ENCODE measurements at places on chromosomes 13 and 19. TPM values are rescaled to one million over a fixed set of nuclear protein-coding genes. Genes with fewer than 3 reads are reported as not detected.

The IRS2 gene
- total RNA-seq: 0.36 TPM

The FSD1 gene
- total RNA-seq: 17.4 TPM

The ODAD3 gene
- under 0.01 TPM for total RNA-seq

The ZNF432 gene
- total RNA-seq: 12.4 TPM

The IZUMO2 gene
- total RNA-seq: not detected

The FPR1 gene
- not detected for total RNA-seq

- no peak for DNase-seq
Observed at GRCh38 chr19:24078680-24079079, 8.3 kb upstream of the ZNF254 start.

- DNase-seq: no peak
Observed at GRCh38 chr19:54317108-54317964, 4.4 kb upstream of the LILRA5 start.

DNA sequence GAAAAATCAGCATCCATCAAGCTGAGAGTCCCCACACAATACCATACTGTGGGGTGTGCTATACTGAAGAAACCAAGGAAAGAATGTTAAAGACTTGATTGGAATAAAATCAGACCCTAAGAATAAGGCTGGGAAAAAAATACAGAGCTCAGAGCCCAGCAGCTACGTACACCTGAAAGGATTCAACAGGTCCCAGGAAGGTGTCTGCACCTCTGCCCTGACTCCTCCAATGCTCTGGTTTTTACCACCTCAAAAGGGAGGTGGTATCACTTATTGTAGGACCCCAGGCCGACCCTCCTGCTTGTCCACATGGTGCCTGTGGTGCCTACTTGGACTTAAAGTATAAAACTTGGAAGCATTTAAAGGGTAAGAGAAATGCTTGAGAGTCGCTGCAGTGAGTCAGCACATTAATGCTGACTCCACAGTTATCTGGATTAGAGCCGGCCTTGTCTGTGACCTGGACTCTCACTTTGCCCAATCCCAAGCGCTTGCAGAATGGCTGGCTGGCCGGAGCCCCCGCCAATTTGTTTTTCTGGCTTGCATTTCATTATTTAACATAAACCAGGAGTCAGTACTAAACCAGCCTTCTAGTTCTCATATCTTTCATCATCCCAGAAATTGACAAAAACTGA is 110.1 kb downstream of the FGF14 start:
- peak; percentile 27 for DNase-seq

DNA sequence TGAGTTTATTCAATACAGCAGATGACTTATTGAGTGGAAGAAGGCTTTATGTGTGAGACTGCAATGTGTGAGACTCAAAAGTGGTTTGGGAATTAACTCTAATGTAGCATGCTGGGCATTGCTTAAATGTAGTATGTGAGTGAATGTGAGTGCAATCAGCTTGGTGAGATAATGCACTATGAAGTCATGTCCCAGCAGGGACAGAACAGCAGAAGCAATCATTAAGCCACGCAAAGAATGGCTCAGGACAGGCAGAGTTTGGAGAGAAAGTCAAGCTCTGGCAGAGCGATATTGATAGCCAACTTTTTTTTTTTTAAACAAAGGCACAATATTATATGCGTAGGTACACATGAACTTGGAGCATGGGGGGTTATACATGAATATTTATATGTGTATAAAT is 597.7 kb downstream of the GPC6 start:
- no peak for DNase-seq

- DNase-seq: no peak
Observed at GRCh38 chr13:50932091-50932490, 22.5 kb downstream of the RNASEH2B start.

DNA sequence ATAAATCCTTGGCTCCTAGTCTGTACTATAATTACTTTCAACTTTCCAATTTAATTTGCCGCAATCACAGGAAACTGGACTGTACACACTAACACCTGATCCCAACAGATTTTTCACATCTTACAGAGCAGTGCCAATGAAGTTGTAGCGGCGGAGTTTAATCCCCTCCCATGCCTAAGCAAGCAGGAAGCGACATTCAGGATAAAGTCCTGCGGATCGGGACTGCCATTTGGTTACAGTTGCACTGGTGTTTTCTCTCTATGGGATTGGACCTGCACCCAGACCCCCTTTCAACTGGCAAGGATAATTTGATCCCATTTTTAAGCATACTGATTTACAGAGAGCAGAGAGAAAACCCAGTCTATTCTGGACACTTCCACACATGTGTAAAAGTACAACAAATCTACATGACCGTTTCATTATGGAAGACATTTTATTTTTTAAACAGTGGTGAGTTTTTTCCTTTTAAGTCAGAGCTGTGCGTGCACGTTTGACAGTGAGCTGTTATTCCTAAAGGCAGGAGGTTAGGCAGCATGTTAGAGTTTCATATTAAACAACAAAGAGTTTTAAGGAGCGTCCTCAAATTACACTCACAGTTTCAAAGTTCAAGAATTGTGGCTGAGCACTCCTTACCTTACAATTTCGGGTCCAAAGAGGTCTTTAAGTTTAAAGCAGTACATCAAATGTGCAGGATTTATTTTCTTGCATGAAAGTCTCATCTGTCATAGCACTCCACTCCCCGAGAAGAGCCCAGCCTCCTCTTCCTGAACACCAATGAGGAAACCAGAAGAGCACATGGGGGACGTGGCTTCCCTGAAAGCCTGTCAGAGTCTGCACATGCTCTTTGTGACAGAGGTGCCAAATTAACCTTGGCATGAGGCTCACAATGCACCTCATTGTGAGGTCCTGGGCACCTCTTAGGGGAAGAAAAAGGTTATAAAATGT is 141.6 kb upstream of the RFC3 start:
- peak; percentile 21 for DNase-seq

- no peak for DNase-seq
Observed at GRCh38 chr13:84237143-84237542, 354.9 kb upstream of the SLITRK1 start.

DNA sequence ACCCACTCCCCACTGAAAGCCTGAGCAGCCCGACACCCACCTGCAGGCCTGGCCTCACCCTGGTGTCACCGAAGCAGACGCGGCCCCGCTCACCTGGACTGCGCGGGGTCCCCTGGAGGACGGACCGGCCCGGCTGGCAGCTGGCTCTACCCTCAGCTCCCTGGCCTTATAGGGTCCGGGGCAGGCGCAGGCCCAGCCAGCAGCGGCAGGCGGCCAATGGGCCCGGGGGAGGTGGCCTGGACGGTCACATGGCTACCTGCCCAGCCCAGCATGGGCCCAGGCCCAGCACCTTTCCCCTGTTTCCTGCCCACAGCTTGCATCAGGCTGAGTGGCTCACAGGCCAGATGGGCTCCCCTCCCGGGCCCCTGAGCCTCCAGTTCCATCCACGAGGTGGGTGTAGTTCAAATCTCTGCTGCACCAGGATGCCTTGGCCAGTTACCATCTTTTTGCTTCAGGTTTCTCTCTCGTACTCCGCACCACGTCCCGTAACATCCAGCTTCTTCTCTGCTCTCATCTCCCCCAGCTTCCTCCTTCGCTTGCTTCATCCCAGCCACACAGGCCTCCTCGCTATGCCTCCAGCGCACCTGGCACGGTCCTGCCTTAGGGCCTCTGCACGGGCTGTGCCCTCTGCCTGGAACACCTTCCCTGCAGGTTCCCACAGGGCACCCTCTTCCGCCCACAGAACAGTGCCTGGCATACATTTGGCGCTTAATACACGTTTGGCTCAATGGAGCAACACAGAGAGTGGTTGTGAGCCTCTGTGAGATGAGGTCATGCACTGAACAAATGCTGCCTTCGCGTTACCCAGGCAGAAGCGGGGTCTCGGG is at the start of gene PLIN4:
Gene PLIN4 (minus strand): TSS at position 142 of the 827 bp plus-strand sequence. CDS start 214 bp downstream, outside the sequence.
- peak; percentile 38 for DNase-seq

DNA sequence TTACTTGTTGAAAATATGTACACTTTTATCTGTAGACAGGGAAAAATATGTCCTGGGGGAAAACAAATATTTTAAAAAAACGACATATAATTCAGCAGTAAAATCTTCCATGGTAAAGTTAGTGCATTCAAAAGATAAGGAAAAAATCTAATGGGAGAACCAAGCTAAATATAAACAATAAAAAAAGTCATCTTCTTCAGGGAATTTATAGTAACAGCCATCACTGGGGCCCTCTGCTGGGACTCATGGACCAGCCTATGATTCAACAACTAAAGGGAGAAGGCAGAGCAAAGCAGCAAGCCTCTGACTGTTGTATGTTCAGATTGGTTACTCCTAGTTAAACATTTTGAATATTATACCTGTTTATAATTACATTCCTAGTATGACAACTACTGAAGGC is 93.0 kb downstream of the ITGBL1 start:
- peak; percentile 61 for DNase-seq

DNA sequence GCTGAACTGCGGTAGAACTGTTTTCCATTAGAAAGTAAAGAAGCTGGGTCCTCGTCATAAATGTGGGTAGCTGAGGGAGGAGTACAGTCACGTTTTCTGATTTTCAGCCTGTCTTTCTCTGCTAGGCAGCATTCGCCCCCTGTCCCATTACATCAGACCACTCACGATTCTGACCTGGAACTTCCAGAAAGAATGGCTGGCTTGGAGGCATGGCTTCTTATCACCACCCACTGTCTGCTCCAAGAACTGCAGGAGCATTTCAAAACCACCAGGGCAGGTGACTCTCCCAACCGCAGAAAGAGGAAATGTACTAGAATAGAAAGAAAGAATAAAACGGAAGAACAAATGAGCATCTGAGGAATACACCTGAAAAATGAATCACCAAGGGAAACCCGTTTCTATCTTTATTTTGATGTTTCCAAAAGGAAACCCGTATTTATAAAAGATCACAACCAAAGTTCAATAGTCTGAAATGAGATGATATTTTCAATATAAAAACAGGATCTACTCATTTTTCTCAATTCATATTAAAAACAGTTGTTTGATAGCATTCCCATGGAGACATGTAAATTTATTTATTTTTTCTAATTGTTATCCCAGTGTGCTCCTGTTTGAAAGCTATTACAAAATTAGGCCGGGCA is 22.1 kb upstream of the POMP start:
- peak; percentile 89 for DNase-seq

GRCh38 chr13:51326777-51327176 is 12.7 kb upstream of the SERPINE3 start:
- no peak for DNase-seq

DNA sequence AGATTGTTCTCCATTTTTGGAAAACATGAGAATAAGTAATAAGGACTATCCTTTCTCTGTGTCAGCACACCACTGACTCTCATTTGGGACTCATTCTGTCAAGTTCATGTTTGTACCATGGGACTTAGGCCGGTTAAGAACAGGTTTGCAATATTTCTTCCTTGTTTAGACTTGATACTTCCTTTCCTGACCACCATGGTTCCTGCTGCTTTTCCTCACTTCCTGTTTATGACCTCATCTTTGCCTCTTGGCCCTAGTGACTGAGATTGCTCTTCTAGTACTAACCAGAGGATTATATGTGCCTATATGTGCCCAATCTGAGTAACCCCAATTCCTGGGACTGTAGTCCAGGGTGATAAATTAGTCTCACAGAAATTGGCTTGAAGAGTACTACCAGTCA is 32.5 kb upstream of the NDFIP2 start:
- DNase-seq: peak; percentile 20

GRCh38 chr19:7018828-7019227 is 2.4 kb downstream of the MBD3L2B start:
- DNase-seq: no peak

GRCh38 chr13:30696278-30697176 is 38.8 kb upstream of the ALOX5AP start:
- DNase-seq: peak; percentile 36

- no peak for DNase-seq
Observed at GRCh38 chr13:24659239-24659638, 21.0 kb upstream of the ATP12A start.

DNA sequence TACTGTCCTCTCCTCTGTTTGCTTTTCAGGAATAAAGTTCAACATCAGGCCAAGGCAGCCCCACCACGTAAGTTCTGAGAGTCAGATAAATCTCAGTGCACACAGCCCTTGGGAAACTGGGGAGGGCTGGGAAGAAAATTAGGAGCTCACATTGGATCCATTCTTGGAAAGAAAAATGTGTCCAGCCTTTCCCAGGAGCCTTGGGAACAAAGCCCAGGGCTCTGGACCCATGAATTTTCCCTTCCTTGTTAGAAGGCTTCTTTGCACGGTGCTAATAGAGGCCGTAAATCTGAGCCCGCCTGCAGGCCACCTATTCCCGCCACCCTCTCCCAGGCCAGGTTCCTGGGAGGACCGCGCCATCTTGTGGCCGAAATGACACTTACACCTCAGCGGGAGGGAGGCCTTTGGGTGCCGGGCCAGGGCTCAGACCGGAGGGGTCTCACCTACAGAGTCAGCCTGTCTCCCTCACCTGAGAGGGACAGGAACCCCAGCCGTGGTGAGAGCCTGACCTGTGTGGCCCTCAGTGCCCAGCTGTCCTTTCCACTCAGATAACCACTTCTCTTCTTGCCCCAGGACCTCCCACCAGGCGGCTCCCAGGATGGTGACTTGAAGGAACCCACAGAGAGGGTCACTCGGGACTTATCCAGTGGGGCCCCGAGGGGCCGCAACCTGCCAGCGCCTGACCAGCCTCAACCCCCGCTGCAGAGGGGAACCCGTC is 25.1 kb upstream of the KCTD15 start:
- DNase-seq: peak; percentile 41

DNA sequence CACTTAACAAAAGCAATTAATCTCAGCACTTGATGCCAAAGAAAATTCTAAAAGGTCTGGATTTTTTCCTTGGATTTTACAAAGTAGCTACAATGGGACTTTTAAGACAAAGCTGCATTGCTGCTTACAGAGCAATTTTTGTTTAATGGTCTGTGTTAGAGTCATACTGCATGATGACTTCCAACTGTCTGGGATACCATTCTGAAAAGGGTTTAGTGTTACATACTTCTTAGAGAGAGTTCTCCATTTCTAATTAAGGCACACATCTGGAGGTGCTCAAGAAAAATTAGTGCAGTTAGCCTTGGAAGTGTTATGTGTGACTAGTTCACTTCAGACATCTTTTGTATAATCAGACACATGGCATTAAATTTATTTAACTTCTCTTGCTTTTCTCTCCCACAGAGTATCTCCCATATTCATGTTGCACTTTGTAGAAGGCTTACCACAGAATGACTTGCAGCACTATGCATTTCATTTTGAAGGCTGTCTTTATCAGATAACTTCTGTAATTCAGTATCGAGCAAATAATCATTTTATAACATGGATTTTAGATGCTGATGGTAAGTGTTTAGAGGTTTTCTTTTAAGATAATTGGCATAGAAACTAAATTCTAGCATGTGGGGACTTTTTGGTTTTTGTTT is 35.1 kb downstream of the USPL1 start:
- DNase-seq: no peak

DNA sequence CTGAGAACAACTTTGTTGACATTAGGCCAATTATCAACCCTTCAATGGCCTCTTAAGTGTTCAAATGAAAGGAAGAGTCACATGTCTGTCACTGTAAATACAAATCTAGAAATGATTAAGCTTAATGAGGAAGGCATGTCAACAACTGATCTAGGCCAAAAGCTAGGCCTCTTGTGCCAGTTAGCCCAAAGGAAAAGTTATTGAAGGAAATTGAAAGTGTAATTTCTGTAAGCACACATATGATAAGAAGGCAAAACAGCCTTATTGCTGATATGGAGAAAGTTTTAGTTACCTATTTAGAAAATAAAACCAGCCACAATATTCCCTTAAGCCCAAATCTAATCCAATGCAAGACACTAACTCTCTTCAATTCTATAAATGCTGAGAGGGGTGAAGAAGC is 604.7 kb downstream of the SLITRK6 start:
- DNase-seq: no peak

Measured in IMR-90 (cell line).